HCT116 (cell line): ENCODE measurements at places on chromosomes 4 and X. TPM values are rescaled to one million over a fixed set of nuclear protein-coding genes. Genes with fewer than 3 reads are reported as not detected.

The SGMS2 gene
- 36.6 TPM for total RNA-seq

The XAGE2 gene
- total RNA-seq = not detected

The SLC34A2 gene
- 2.2 TPM for total RNA-seq

The RAB41 gene
- not detected for total RNA-seq

The PASD1 gene
- not detected for total RNA-seq

The XAGE1B gene
- total RNA-seq = not detected

DNA sequence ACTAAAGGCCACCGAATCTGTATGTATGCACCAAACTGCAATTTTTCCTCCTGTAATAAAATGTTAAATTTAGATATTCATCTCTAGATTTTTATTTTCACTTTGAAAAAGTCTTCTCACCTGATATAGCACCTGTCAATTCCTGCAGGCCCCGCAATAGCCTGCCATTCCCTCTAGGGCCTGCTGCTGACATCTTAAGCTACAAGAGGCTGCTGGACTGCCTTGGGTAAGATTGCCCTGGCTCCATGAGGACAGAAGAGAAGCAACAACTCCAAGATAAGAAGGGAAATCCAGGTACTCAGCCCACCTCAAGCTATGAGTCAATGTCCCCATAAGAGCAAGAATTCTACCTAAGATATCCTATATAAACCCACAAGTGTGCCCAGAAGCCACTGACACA, 230.2 kb upstream of the AGTR2 start:
- H3K36me3 ChIP-seq = 0 out of 2 replicates have a peak, but pooled peaks cover 4% of the 10 kb centered on the region
- no peaks in the 10 kb centered on the region for H3K27me3 ChIP-seq
- H3K4me1 ChIP-seq = peaks cover 3% of the 10 kb centered on the region; the same call in 1 of the 2 replicates
- no peak overlapping the region for H3K27ac ChIP-seq
- no peak for DNase-seq

- no peak overlapping the region for H3K27ac ChIP-seq
- no peak overlapping the region for H3K4me3 ChIP-seq
- no peaks in the 10 kb centered on the region for H3K36me3 ChIP-seq
- no peaks in the 10 kb centered on the region for H3K27me3 ChIP-seq
Observed at GRCh38 chr4:179941911-179942310, 2301.3 kb upstream of the TENM3 start.

DNA sequence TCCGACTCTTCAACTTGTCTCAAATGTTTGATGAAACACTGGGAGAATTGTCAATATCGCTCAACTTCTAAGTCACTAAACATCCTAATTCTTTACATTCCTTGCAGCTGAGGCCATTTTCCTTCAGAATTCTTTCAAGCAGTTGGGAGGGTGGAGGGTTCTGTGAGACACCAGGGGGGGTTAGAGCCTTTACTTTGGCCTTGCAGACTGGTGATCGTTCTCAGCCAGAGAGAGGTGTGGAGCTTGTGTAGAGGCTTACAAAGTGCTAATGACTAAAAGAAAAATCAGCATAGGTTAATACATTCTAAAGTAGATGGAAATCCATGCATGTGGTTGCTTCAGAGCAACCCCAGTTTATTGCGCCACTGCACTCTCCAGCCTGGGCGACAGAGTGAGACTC, 21.3 kb upstream of the SOX3 start:
- H3K4me3 ChIP-seq = no peak overlapping the region
- no peaks in the 10 kb centered on the region for H3K4me1 ChIP-seq
- H3K27ac ChIP-seq = no peak overlapping the region
- H3K36me3 ChIP-seq = no peaks in the 10 kb centered on the region
- DNase-seq = no peak

GRCh38 chr4:150572704-150573504, 9.0 kb upstream of the MAB21L2 start:
- no peaks in the 10 kb centered on the region for H3K27me3 ChIP-seq
- no peak overlapping the region for H3K27ac ChIP-seq
- no peak overlapping the region for H3K4me3 ChIP-seq
- H3K36me3 ChIP-seq = no peaks in the 10 kb centered on the region
- DNase-seq = no peak

- no peak overlapping the region for H3K27ac ChIP-seq
- no peaks in the 10 kb centered on the region for H3K27me3 ChIP-seq
- no peaks in the 10 kb centered on the region for H3K36me3 ChIP-seq
- no peak for DNase-seq
Observed at GRCh38 chrX:2875798-2876399, 47.2 kb downstream of the GYG2 start.

- no peaks in the 10 kb centered on the region for H3K4me1 ChIP-seq
- no peak overlapping the region for H3K27ac ChIP-seq
- H3K36me3 ChIP-seq = no peaks in the 10 kb centered on the region
- H3K4me3 ChIP-seq = no peak overlapping the region
- no peak for DNase-seq
Observed at GRCh38 chr4:122552898-122553297, 68.0 kb downstream of the IL21 start.

GRCh38 chr4:5826437-5827107, 66.3 kb downstream of the CRMP1 start:
- H3K36me3 ChIP-seq = no peaks in the 10 kb centered on the region
- no peak overlapping the region for H3K4me3 ChIP-seq
- H3K4me1 ChIP-seq = peaks cover 2% of the 10 kb centered on the region; the same call in 1 of the 2 replicates
- DNase-seq = no peak
- no peak overlapping the region for H3K27ac ChIP-seq
- peaks cover 27% of the 10 kb centered on the region for H3K27me3 ChIP-seq

DNA sequence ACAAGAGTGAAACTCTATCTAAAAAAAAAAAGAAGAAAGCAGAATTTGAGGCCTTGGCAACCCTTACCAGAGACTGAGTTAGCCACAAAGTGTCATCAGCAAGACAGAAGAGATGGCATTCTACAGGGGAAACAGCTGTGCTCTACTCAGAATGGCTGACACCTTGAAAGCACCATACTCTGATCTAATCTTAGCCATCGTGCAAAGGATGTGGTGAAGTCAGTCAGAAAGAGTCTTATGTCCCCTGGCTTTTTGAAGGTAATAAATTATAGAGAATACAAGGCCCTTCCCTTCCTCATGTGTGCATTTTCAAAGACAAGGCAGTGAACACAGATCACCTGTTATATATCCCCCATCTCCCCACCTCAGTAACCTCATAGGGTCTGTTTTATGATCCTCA, 13.2 kb downstream of the CLNK start:
- H3K27me3 ChIP-seq = peaks cover 5% of the 10 kb centered on the region; the same call in 1 of the 2 replicates
- H3K4me3 ChIP-seq = no peak overlapping the region
- H3K4me1 ChIP-seq = no peaks in the 10 kb centered on the region
- no peak overlapping the region for H3K27ac ChIP-seq

- H3K4me1 ChIP-seq = no peaks in the 10 kb centered on the region
- H3K27me3 ChIP-seq = no peaks in the 10 kb centered on the region
- no peaks in the 10 kb centered on the region for H3K36me3 ChIP-seq
- no peak overlapping the region for H3K27ac ChIP-seq
Observed at GRCh38 chrX:153945956-153946943, 1.8 kb upstream of the RENBP start.

DNA sequence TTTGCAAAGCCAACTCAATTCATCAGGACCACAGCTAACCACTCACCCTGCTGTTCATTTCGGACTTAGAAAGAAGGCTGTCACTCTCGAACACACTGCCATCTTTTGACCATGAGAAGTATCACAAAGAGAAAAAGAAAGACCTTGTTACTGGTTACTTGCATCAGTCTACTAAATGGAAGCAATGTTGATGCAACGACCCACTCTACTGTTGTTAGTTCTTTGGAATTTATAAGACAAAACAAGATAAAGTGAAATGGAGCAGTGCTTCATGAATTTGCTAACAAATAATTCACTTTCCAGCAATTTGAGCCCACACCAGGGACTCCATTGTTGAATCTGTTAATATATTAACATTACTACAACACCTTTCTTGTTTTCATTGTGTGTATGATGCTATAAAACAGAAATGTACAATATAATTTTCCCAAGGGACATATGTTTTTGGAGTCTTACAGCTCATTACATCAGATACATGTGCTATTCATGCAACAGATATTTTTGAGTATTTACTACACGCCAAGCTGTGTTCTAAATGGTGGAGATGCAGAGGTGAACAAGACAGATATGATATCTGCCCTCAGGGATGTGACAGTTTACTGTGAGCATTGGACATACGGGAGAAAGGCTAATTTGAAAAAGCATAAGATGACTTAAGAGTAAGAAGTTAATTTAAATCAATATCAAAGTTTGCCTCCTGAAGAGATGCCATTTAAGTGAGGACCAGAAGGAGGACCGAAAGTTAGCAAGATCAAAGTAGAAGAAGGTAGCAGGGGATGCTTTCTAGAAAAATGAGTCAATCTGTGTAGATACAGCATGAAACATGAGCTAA, 87.2 kb downstream of the AREG start:
- H3K36me3 ChIP-seq = no peaks in the 10 kb centered on the region
- H3K27me3 ChIP-seq = no peaks in the 10 kb centered on the region
- peak overlapping the region; percentile 37; the same call in 1 of the 2 replicates for H3K27ac ChIP-seq
- peak; percentile 92 for DNase-seq
- no peak overlapping the region for H3K4me3 ChIP-seq

DNA sequence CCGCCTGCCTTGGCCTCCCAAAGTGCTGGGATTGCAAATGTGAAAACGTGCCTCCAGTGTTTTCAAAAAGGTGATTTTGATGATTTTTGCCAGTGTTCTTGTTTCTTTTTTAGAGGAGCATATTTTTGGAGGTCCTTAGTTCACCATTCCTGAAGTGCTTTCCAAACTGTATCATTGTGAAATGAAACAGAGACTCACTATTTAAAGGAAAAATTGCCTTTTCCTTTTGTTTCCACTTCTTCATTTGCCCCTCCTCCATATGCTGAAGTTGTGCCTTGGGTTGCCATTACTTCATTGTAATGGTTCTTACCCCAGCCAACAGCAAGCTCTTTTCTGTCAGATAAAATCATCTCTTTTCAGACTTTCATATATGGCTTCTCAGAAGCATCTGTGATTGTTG, 164.4 kb downstream of the FNIP2 start:
- no peaks in the 10 kb centered on the region for H3K36me3 ChIP-seq
- H3K27ac ChIP-seq = no peak overlapping the region
- no peak for DNase-seq
- H3K4me1 ChIP-seq = no peaks in the 10 kb centered on the region

DNA sequence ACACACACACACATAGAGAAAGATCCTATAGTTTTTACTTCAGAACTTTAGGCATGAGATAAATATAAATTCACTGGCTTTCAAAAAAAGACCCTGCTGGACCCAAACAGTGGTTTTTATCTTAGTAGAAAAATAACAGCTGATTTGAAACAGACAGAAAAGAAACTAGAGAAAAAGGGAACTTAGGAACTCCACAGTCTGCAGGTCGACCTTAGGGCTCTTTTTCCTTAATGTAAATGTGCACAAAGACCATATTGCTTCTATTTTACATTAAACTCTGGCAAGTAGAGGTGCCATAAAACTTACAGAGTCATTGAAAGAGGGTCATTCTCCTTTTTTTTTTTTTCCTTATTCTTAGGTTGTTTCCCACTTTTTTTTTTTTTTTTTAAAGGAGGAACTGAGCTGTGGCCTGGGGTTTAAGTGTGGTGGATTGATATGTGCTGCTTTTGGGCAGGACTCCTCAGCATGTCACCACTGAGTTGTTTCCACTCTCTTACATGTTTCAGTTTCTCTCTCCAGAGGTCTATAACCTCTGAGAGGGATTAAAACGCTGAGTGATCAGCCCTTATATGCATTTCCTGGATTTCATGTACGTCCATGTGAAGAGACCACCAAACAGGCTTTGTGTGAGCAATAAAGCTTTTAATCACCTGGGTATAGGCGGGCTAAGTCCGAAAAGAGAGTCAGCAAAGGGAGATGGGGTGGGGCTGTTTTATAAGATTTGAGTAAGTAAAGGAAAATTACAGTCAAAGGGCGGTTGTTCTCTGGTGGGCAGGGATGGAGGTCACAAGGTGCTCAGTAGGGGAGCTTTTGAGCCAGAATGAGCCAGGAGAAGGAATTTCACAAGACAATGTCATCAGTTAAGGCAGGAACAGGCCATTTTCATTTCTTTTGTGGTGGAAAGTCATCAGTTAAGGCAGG, 70.8 kb upstream of the PACRGL start:
- DNase-seq = no peak
- no peaks in the 10 kb centered on the region for H3K4me1 ChIP-seq
- no peaks in the 10 kb centered on the region for H3K36me3 ChIP-seq
- H3K27ac ChIP-seq = no peak overlapping the region

- H3K27me3 ChIP-seq = no peaks in the 10 kb centered on the region
- DNase-seq = no peak
- no peak overlapping the region for H3K4me3 ChIP-seq
- no peaks in the 10 kb centered on the region for H3K4me1 ChIP-seq
- H3K36me3 ChIP-seq = no peaks in the 10 kb centered on the region
Observed at GRCh38 chr4:111400741-111401140, 744.5 kb upstream of the FAM241A start.

- no peak overlapping the region for H3K27ac ChIP-seq
- H3K36me3 ChIP-seq = no peaks in the 10 kb centered on the region
- no peak overlapping the region for H3K4me3 ChIP-seq
Observed at GRCh38 chrX:9885150-9885549, 82.0 kb upstream of the CLDN34 start.

GRCh38 chrX:31092970-31093638, 21.3 kb upstream of the FTHL17 start:
- DNase-seq = no peak
- no peaks in the 10 kb centered on the region for H3K4me1 ChIP-seq
- H3K4me3 ChIP-seq = no peak overlapping the region
- H3K27me3 ChIP-seq = no peaks in the 10 kb centered on the region

DNA sequence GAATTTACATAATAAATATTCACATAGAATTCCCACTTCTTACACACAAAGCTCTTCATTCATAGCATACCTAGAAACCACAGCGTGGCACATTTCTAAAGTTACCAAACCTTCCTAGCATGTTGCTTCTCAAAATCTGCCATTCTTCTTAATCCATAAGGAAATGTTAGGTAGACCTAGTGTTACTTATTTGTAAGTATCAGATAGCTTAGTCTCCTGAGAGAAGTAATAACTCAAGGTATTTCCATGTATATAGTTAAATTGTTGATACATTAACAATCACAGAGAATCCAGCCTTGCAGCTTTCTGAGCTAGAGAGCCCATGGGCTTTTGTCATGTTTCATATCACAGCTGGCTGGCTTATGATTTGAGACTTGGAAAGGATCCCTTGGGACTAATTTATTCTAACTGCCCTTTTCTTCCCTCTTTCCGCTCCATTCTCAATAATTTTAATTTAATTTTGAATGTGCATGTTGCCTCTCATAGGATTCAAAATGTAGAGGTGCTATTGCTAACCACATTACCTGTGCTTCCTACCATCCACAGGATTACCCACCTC, 17.6 kb downstream of the SH3RF1 start:
- peak overlapping the region; percentile 44; the same call in 1 of the 2 replicates for H3K4me3 ChIP-seq
- H3K27ac ChIP-seq = peak overlapping the region; percentile 82

DNA sequence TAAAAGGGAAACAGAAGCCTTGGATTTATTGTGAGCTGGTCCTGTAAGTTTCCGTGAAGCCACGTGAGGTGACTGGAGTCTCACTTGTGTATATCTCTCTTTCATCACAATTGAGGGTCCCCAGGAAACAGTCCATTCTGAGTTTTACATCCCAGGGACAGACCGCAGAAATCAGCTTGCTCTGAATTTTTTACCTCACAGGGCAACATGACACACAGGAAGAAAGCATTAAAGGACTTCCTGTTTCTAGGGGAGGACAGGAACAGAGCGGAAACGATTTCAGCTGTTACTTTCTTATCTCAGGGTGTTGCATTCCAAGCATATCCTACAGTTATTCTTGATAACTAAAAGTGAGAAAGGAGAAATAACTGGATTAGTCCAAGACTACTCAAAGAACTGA, 553.5 kb downstream of the TRAM1L1 start:
- H3K27ac ChIP-seq = no peak overlapping the region
- no peaks in the 10 kb centered on the region for H3K27me3 ChIP-seq
- DNase-seq = no peak
- H3K4me1 ChIP-seq = no peaks in the 10 kb centered on the region
- no peak overlapping the region for H3K4me3 ChIP-seq
